Activated T-cell treated with anti-CD3 and anti-CD28 coated beads, Interleukin-2, amount 50 U/mL, for 1 hour (primary cell): ENCODE measurements at places on chromosomes 11 and 22.

DNA sequence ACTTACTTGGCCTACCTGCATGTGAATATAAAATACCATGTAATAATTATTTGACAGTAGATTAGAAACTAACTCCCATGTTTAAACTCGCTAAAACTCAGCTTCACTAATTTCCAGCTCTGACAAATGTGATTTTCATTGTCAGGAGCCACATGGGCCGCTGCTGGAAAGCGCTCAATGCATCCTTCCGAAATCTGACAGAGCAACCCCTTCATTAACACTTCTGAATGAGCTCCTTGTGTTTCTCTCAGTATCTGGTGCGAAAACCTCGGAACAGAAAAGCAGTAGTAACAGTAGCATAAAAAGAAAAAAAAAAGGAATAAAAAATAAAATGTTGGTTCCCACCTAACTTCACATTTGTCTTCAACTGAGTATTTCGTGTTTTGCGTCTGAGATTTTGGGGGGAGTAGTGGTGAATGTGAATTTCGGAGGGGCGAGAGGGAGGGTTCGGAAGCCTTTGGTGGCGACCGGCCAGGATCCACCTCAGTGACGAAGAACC, 710 bp downstream of the MTCH2 start:
- no peak for DNase-seq

- DNase-seq: no peak
Observed at GRCh38 chr22:41992496-41992895, 6.1 kb upstream of the WBP2NL start.

DNA sequence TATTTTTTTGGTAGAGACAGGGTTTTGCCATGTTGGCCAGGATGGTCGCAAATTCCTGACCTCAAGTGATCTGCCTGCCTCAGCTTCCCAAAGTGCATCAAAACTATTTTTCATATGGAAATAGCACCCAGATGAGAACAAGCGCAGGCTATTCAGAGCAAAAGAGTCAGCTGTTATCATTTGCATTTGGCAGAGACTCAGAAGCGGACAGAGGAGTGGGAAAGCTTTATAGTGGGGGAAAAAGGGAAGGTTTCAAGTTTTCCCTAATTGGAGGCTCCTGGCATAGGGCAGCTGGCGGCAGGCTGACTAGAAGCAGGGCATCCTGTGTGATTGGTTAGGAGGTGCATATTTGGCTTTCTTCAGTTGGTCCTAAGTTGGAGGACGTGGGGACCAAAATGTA, 20.2 kb downstream of the ATG13 start:
- no peak for DNase-seq

GRCh38 chr11:16779436-16779835, 41.0 kb downstream of the C11orf58 start:
- no peak for DNase-seq

DNA sequence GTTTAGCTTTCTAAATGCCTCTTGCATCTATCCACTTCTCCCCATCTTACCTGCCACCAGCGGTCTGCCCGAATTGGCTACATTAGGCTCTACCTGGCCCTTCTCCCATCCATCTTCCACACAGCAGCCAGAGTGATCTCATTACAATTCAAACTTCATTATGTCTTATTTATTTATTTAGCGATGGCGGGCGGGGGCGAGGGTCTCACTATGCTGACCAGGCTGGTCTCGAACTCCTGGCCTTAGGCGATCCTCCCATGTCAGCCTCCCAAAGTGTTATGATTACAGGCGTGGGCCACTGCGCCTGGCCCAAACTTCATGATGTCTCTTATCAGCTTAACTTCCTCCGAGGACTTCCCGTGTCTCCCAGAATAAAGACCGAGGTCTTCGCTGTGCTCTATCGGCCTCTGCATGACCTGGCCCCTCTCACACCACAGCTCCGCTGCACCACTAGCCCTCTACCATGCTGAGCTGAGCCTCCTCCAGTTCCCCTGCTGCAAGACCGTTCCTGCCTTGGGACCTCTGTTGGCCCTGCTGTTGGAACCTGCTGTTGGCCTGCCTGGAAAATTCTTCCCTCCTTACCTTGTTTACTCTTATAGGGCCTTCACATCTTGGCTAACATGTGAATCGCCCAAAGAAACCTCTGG, 870 bp upstream of the CTTN start:
- peak; percentile 21 for DNase-seq

DNA sequence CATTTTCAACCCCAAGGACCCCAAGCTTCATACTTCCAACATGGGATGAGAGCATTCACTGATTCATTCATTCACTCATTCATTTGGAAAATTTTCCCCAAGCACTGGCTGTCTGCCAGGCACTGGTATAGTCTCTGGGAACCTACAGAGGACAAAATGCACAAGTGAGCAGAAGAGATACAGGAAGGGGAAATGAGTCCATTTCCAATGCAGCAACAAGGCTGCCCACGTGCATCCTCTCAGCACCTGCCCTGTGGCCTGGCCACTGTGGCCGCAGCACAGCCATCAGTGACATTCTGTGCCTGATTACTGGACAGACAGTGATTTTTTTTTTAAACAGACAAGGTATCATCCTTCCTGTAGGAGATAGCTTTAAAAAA, 96.0 kb upstream of the PITPNB start:
- no peak for DNase-seq

DNA sequence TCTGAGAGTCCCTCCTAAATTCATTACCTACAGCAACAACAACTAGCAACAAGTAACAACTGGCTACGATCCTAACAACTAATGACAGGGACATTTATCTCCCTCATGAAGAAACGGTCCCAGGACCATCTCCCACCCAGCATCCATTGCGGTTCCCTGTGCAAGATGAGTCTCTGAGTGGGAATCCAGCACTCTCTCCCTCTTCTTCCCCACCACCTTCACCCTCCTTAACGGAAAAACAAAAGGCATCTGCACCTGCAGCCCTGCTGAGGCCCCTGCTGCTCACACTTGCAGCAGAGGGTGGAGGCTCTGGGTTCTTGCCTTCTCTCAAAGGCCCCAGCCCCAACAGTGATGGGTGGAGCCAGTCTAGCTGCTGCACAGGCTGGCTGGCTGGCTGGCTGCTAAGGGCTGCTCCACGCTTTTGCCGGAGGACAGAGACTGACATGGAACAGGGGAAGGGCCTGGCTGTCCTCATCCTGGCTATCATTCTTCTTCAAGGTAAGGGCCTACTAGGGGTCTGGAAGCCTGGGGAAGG, at the start of gene CD3G:
Gene CD3G, plus strand, starts transcription at position 364 of the 535 bp plus-strand sequence. Its CDS starts 80 bp downstream, at position 444.
- peak; percentile 79 for DNase-seq

- DNase-seq: no peak
Observed at GRCh38 chr11:131279654-131280384, 90.6 kb upstream of the NTM start.

DNA sequence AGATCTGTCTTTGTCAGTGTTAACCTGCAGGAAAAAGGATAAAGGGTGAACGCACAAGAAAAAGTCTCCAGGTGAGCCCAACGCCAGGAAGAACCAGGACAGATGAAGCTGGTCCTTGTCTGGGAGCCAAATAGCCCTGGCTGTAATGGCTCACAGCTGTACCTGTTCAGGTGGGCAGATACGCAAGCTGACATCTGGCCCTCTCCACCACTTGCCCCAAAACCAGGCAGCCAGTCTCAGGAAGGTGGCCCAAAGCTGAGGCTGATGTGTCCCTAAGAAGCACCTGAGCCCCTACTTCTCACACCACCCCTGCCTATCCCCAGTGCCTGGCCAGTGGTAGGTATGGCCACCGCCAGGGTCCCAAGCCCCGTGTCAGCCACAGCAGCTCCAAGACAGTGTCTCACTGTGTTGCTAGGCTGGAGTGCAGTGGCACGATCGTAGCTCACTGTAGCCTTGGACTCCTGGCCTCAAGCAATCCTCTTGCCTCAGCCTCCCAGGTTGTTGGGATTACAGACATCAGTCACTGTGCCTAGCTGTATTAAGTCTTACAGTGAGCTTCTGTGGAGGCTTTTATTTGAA, 14.8 kb downstream of the TOP3B start:
- DNase-seq: no peak

DNA sequence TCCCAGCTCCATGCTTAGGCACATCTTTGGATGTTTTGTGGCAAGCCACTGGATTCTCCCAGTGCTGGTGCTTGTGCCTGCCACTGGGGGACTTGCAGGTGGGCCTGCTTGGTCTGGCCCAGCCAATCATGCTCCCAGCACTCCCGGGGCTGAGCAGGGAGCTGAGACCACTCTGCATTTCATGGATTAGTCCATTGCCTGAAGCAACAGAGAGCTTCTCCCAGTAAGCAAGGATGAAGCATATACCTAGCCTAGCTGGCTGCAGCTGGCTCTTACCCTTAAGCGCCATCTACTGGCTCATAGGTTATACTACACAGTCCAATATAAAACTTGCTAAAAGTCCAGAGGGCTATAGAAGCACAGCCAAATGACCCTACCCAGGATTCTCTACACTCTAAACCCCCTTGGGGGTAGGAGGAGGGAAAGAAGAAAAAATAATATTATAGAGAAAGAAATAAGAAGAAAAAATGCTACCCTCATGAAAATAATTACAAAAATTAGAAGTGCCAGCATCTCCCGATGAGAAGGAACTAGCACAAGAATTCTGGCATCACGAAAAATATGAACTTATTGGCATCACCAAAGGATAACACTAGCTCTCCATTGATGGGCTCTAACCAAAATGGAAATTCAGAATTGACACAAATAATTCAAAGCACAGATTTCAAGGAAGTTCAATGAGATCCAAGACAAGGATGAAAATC, 275.3 kb downstream of the C11orf87 start:
- DNase-seq: no peak

- DNase-seq: no peak
Observed at GRCh38 chr11:128045094-128045725, 542.1 kb downstream of the ETS1 start.

DNA sequence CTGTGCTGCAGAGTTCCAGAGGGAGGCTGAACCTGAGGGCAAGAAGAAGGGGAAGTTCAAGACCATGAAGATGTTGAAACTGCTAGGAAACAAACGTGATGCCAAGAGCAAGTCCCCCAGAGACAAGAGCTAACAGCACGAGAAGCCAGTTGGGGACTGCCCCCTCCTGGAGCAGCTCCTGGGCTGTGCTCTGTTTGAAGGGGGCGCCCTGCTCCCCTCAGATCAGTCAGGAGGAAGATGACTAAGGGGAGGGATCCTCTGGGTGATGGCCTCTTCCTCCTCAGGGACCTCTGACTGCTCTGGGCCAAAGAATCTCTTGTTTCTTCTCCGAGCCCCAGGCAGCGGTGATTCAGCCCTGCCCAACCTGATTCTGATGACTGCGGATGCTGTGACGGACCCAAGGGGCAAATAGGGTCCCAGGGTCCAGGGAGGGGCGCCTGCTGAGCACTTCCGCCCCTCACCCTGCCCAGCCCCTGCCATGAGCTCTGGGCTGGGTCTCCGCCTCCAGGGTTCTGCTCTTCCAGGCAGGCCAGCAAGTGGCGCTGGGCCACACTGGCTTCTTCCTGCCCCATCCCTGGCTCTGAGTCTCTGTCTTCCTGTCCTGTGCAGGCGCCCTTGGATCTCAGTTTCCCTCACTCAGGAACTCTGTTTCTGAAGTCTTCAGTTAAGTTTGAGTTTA, 12.6 kb downstream of the C22orf23 start:
- no peak for DNase-seq

GRCh38 chr11:75625991-75626888, 42.6 kb downstream of the MAP6 start:
- DNase-seq: no peak
